ENCODE measurements at places on chromosomes 7 and 10. TPM values are rescaled to one million over a fixed set of nuclear protein-coding genes. Genes with fewer than 3 reads are reported as not detected.

CALD1 gene
- total RNA-seq, result 272 TPM

FAM185A gene
- 2.3 TPM for total RNA-seq

GRM8 gene
- not detected for total RNA-seq

GPC2 gene
- total RNA-seq, result 0.23 TPM

SPDYE16 gene
- not detected for total RNA-seq

TMEM178B gene
- under 0.01 TPM for total RNA-seq

EZH2 gene
- total RNA-seq, result 3.8 TPM

CCDC3 gene
- 2.4 TPM for total RNA-seq

ABI1 gene
- 33.8 TPM for total RNA-seq

ALOX5 gene
- not detected for total RNA-seq

PCLO gene
- 0.12 TPM for total RNA-seq

CUEDC2 gene
- 81.8 TPM for total RNA-seq

NRCAM gene
- 31.8 TPM for total RNA-seq

C10orf90 gene
- not detected for total RNA-seq

CFAP58 gene
- 0.26 TPM for total RNA-seq

UTF1 gene
- total RNA-seq, result not detected

MUC3A gene
- not detected for total RNA-seq

FANK1 gene
- total RNA-seq, result 4.3 TPM

SH3PXD2A gene
- total RNA-seq, result 54.0 TPM

TBATA gene
- not detected for total RNA-seq

MYL7 gene
- not detected for total RNA-seq

ASNS gene
- 100 TPM for total RNA-seq

SFXN2 gene
- total RNA-seq, result 0.68 TPM

HPSE2 gene
- total RNA-seq, result not detected

PPP1R17 gene
- not detected for total RNA-seq

LRRD1 gene
- not detected for total RNA-seq

PRPS1L1 gene
- not detected for total RNA-seq

IRF5 gene
- not detected for total RNA-seq

SLC25A13 gene
- 10.3 TPM for total RNA-seq

CAV2 gene
- 39.8 TPM for total RNA-seq

CPXM2 gene
- not detected for total RNA-seq

PHTF2 gene
- 16.7 TPM for total RNA-seq

FXYD4 gene
- total RNA-seq, result not detected

RBM28 gene
- 9.4 TPM for total RNA-seq

STYXL1 gene
- total RNA-seq, result 53.3 TPM

CHCHD2 gene
- total RNA-seq, result 339 TPM

ACADSB gene
- 3.4 TPM for total RNA-seq

ANKRD7 gene
- total RNA-seq, result 0.26 TPM

ADRB1 gene
- total RNA-seq, result not detected

THAP5 gene
- 8.5 TPM for total RNA-seq

CHST15 gene
- total RNA-seq, result 20.4 TPM

ADIRF gene
- 1.1 TPM for total RNA-seq

CTBP2 gene
- 36.8 TPM for total RNA-seq

HHEX gene
- 0.51 TPM for total RNA-seq

ZNF212 gene
- 5.4 TPM for total RNA-seq

GBX1 gene
- total RNA-seq, result not detected

HABP2 gene
- total RNA-seq, result not detected

UCMA gene
- total RNA-seq, result not detected

ACSM6 gene
- not detected for total RNA-seq

MSMB gene
- total RNA-seq, result not detected

YWHAG gene
- 54.8 TPM for total RNA-seq

DRGX gene
- total RNA-seq, result not detected
